Type B pancreatic cell (in vitro differentiated cells): ENCODE measurements at places on chromosomes 2 and 18. TPM values are rescaled to one million over a fixed set of nuclear protein-coding genes. Genes with fewer than 3 reads are reported as not detected.

Gene C2orf81
- 2.9 and 10.4 TPM in 2 replicates for total RNA-seq

Gene MALL
- total RNA-seq: 82.7 and 187 TPM in 2 replicates

Gene FKBP1B
- total RNA-seq: 19.0 and 23.0 TPM in 2 replicates

Gene DSC2
- 85.4 and 352 TPM in 2 replicates for total RNA-seq

Gene NR4A2
- 4.4 and 11.0 TPM in 2 replicates for total RNA-seq

Gene SULT1C4
- 3.5 and 27.5 TPM in 2 replicates for total RNA-seq

Gene MAP4K4
- 82.0 and 166 TPM in 2 replicates for total RNA-seq

Gene CDK5R2
- 5.9 and 10.0 TPM in 2 replicates for total RNA-seq

Gene RBKS
- 2.6 and 3.2 TPM in 2 replicates for total RNA-seq

Gene LOXHD1
- not detected in 2 replicates for total RNA-seq

Gene BOK
- total RNA-seq: 41.5 and 108 TPM in 2 replicates

Gene FBLN7
- total RNA-seq: 4.2 and 9.5 TPM in 2 replicates

Gene FAHD2B
- 12.6 and 31.8 TPM in 2 replicates for total RNA-seq

Gene STON1
- total RNA-seq: 4.3 and 15.7 TPM in 2 replicates
